Esophagus muscularis mucosa (tissue), 4 donors: ENCODE measurements at places on chromosomes 3 and 15. TPM values are rescaled to one million over a fixed set of nuclear protein-coding genes. Genes with fewer than 3 reads are reported as not detected.

NR2E3 gene
- not detected for total RNA-seq

C3orf70 gene
- 33.1 TPM for total RNA-seq

GRCh38 chr15:46343196-46343935, 708.5 kb downstream of the SQOR start:
- H3K4me1 ChIP-seq = no peaks in the 10 kb centered on the region
- H3K27me3 ChIP-seq = no peaks in the 10 kb centered on the region
- H3K27ac ChIP-seq = no peak overlapping the region
- no peak for DNase-seq

ZBTB47 gene
- 137 TPM for total RNA-seq

- no peak overlapping the region for H3K27ac ChIP-seq
- no peaks in the 10 kb centered on the region for H3K36me3 ChIP-seq
- H3K27me3 ChIP-seq = no peaks in the 10 kb centered on the region
- DNase-seq = no peak
- H3K4me3 ChIP-seq = no peak overlapping the region
These were observed 81.2 kb downstream of the ANP32A start for GRCh38 chr15:68739390-68740080.

- H3K27me3 ChIP-seq = no peaks in the 10 kb centered on the region
- DNase-seq = no peak
- H3K36me3 ChIP-seq = no peaks in the 10 kb centered on the region
- no peak overlapping the region for H3K4me3 ChIP-seq
- no peaks in the 10 kb centered on the region for H3K4me1 ChIP-seq
These were observed 195.6 kb downstream of the CTNNB1 start for GRCh38 chr3:41394896-41395295.

EFCC1 gene
- total RNA-seq = 6.6 TPM

- H3K27me3 ChIP-seq = no peaks in the 10 kb centered on the region
- no peak overlapping the region for H3K4me3 ChIP-seq
- no peak for DNase-seq
- H3K4me1 ChIP-seq = no peaks in the 10 kb centered on the region
- H3K36me3 ChIP-seq = peaks cover 3% of the 10 kb centered on the region
These were observed 169.7 kb downstream of the RSRC1 start for GRCh38 chr3:158279609-158280008.

GRCh38 chr3:124089214-124089613, 97.3 kb upstream of the ROPN1 start:
- no peaks in the 10 kb centered on the region for H3K27me3 ChIP-seq
- peaks cover 2% of the 10 kb centered on the region for H3K4me1 ChIP-seq
- DNase-seq = no peak
- H3K27ac ChIP-seq = no peak overlapping the region
- no peak overlapping the region for H3K4me3 ChIP-seq
- no peaks in the 10 kb centered on the region for H3K36me3 ChIP-seq

ZNF445 gene
- total RNA-seq = 6.5 TPM

DNA sequence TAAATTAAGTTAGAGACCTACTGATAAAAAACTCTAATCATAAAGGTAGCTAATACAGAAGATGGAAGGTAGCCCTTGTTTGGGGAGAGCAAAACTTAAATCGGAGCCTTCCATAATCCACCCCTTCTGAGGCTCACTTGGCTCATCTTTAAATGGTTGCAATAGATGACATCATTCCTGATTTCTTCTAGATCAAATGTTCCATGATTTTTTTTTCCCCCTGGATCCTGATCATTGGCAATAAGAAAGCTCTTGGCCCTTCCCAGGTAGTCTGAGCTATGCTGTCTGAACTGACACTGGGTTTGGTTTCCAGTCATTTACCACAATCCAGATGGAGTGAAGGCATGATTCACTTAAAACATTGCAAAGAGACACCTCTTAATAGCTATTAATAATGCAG, 92.5 kb downstream of the PIK3R4 start:
- no peak overlapping the region for H3K27ac ChIP-seq
- no peaks in the 10 kb centered on the region for H3K27me3 ChIP-seq
- H3K4me1 ChIP-seq = no peaks in the 10 kb centered on the region
- peaks cover 5% of the 10 kb centered on the region for H3K36me3 ChIP-seq

IGSF10 gene
- 0.83 TPM for total RNA-seq

ITPKA gene
- total RNA-seq = 0.97 TPM

MUSTN1 gene
- total RNA-seq = 6.6 TPM

GRCh38 chr15:64009241-64009640, 37.0 kb downstream of the DAPK2 start:
- H3K27ac ChIP-seq = no peak overlapping the region
- no peak overlapping the region for H3K4me3 ChIP-seq
- no peaks in the 10 kb centered on the region for H3K36me3 ChIP-seq
- H3K27me3 ChIP-seq = no peaks in the 10 kb centered on the region

DNA sequence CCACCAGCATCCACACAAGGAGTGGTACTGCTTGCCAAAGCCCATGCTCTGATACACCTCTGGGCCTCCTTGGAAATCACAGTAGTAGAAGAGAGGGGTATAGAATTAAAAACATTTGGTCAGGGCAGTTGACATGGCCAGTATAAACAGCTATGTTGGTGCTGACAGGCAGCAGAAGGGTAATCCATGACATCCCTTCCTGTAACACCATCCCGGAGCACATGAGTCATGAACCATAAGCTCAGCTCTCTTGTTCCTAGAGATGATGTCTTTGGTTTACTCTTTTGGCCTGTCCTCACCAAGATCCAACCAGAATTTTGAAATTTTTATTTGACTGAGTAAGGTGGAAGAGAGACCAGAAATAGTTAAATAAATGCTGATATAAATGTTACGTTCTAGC, 132.6 kb upstream of the CTDSPL start:
- no peak for DNase-seq
- peaks cover 13% of the 10 kb centered on the region for H3K36me3 ChIP-seq
- H3K27ac ChIP-seq = no peak overlapping the region
- H3K27me3 ChIP-seq = no peaks in the 10 kb centered on the region

DNA sequence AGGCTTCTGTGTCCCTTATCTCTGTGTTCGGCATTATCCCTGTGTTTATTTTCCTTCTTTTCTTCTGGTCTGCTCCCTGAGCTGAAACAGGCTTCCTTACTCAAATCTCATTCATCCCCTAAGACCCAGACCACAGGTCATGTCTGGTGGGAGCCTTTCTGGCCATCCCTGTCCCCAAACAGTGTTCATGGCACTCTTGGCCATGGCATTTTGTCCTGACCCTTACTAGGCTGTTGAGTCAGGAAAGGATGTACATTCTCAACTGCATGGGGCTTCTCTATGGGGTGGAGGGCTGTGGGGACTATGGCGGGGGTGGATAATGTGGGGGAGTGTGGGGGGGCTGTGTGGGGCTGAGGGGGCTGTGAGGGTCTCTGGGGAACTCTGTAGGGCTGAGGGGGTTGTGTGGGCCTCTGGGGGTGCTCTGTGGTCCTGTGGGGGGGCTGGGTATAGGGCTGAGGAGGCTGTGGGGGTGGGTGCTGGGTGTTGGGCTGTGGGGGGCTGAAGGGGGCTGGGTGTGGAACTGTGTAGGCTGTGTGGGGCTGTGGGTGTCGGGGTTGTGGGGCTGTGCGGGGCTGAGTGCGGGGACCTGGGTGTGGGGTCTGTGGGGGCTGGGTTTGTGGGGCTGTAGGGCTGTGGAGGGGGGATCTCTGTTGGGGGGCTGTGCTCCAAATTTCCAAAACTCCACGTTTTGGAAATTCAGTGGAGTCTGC, 64.3 kb downstream of the KLF13 start:
- no peaks in the 10 kb centered on the region for H3K36me3 ChIP-seq
- peaks cover 25% of the 10 kb centered on the region for H3K4me1 ChIP-seq
- peak overlapping the region; percentile 85 for H3K27ac ChIP-seq

DNA sequence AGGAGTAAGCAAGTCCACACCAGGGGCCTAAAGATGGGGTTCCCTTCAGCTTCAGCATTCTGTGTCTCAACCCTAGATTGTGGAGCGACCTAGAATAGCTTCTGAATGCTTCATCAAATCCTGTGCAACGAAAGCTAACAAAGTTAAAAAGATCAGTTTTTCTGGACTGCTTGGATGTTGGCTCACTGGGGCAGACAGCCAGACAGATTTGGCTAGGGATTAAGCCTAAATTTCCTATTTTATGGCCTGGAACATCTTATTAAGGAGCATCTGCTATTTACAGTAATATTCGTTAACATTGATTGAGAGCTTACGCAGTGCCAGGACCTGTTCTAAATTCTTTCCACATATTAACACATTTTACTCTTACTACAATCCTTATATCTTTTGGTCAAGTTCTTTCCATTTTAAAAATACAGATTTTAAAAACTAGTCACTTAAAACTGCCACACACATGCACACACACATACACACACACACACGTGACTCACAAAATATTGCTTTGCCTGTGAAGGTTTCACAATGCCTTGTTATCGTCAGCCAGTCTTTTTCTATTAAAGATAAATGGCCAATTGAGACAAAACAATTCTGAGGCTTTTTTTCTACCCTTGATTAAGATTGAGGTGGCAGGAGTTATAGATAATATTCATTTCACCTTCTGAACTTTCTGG, 173.3 kb upstream of the SNTN start:
- H3K4me1 ChIP-seq = no peaks in the 10 kb centered on the region
- DNase-seq = no peak
- no peaks in the 10 kb centered on the region for H3K36me3 ChIP-seq
- no peak overlapping the region for H3K27ac ChIP-seq
- H3K27me3 ChIP-seq = no peaks in the 10 kb centered on the region
- H3K4me3 ChIP-seq = no peak overlapping the region

- no peaks in the 10 kb centered on the region for H3K36me3 ChIP-seq
- no peak overlapping the region for H3K27ac ChIP-seq
- H3K4me3 ChIP-seq = no peak overlapping the region
- no peak for DNase-seq
- H3K4me1 ChIP-seq = peaks cover 1% of the 10 kb centered on the region
These were observed 169.7 kb upstream of the AGTR1 start for GRCh38 chr3:148528024-148528423.

DNA sequence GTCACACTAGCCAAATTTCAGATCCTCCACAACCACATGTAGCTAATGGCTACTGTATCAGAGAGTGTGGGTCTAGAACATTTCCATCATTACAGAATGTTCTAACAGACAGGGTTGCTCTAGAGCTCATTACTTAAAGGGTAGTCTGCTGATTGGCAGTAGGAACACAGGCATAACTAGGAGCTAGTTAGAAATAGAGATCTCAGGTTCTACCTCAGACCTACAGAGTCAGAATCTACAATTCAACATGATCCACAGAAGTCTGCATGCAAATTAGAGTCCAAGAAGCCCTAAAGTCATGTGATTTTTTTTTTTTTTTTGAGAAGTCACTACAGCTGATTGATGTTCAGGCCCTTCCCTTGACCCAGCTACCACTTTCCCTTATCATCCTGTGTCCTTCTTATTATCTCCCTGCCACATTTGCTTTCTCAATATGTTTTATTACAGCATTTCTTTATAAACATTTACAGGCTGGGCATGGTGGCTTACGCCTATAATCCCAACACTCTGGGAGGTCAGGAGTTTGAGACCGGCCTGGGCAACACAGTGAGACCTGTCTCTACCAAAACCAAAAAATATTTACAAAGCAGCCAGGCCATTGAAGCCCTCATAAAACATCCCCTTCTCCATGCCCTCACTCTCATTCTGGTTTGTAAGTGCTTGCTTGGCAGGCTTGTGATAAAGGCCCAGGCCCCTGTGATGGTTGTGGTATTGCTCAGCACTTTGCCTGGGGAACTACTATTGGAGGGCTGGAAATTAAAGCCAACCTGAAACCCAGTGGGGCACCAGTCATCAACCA, 3.8 kb upstream of the ABHD5 start:
- no peak overlapping the region for H3K4me3 ChIP-seq
- H3K36me3 ChIP-seq = no peaks in the 10 kb centered on the region
- H3K27ac ChIP-seq = no peak overlapping the region
- H3K27me3 ChIP-seq = no peaks in the 10 kb centered on the region

CAMK2N2 gene
- not detected for total RNA-seq

DNA sequence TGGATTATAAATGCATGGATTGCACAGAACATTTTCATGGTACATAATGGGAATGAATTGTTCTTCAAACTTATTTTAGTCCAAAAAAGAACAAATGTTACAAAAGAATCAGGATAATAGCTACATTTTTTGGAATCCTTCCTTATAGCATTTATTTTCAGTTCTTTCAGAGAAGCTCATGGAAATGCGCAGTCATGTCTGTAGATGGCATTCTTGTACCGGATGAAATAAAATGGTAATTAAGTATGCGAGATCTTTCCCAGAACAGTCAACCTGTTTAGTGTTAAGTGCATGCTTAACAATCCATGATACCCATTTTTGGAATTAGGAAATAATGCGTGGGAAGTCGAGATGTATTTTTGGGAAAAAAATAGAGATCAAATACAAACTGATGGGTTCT, 38.2 kb upstream of the GOLGA8B start:
- H3K4me3 ChIP-seq = no peak overlapping the region
- H3K4me1 ChIP-seq = no peaks in the 10 kb centered on the region
- no peaks in the 10 kb centered on the region for H3K36me3 ChIP-seq
- H3K27ac ChIP-seq = no peak overlapping the region
- DNase-seq = no peak

DNA sequence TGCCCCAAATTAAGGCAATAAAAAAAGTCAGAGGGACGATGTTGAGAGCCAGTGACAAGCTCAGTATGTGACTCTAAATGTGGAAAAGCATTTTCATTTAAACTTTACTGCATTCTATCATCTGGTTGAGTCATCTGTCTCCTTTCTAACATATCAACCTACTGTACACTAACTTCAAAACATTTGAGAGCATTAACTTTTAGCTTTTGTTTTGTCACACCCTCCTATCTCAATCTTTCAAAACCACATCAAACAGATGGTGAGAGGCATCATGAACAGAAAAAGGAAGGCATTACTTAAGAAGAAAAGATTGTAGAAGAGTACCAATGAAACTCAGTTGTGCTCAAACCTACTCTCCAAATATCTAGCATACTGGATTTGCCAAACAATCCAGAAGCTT, 4.8 kb downstream of the LRRC58 start:
- H3K27ac ChIP-seq = no peak overlapping the region
- no peak overlapping the region for H3K4me3 ChIP-seq
- DNase-seq = no peak
- peaks cover 8% of the 10 kb centered on the region for H3K36me3 ChIP-seq

- peak; percentile 92 for DNase-seq
- H3K27ac ChIP-seq = peak within 1 kb of the TSS; percentile 100
- H3K36me3 ChIP-seq = no peaks in the 10 kb centered on the region
- peak within 1 kb of the TSS; percentile 83 for H3K4me3 ChIP-seq
These were observed at the start of gene UBE3A for GRCh38 chr15:25438601-25439368. Gene UBE3A (minus strand): TSS chr15:25439024. CDS start chr15:25409107, 29,917 bp downstream.

- DNase-seq = no peak
- no peaks in the 10 kb centered on the region for H3K36me3 ChIP-seq
- no peaks in the 10 kb centered on the region for H3K4me1 ChIP-seq
- no peak overlapping the region for H3K4me3 ChIP-seq
- H3K27me3 ChIP-seq = no peaks in the 10 kb centered on the region
These were observed 9.8 kb upstream of the RHCG start for GRCh38 chr15:89506026-89506686.

DNA sequence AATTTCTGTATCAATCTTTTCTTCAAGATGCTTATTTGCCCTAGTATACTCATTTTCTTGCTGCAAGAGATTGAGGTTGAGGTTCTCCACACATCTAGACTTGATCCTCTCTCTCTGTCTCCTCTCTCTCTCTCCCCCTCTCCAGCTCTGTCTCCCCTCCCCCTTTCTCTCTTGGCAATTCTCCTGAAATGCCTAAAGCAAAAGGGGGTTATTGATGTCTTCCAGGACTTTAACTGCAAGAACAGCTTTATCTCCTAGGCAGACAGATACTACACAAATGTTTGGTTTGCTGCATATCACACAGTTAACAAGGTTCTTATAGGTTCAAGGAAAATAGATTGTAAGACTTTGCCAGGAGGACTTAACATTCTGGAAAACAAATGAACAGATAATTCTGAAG, 52.1 kb downstream of the TMEM212 start:
- H3K4me1 ChIP-seq = no peaks in the 10 kb centered on the region
- no peak for DNase-seq
- no peaks in the 10 kb centered on the region for H3K27me3 ChIP-seq
- no peaks in the 10 kb centered on the region for H3K36me3 ChIP-seq
- no peak overlapping the region for H3K27ac ChIP-seq
